HEK293T (cell line): ENCODE measurements at places on chromosomes 13 and 19.

DNA sequence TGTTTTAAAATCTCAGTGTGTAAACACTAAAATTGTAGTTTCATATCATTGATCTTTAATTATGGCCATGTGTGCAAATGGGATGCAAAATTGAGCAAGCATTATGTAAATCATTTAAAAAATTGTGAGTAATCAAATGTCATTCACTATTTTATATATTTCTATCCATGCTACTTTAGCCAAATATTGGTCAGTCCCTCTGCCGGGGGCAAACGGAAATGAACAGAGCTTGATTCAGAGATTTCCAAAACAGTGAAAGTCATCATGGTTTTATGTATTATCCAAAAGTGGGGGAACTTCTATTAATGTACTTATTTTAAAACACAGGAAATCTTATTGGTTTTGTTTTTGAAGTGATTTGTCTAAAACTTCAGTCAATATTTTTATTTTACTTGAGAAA is 219.1 kb downstream of the IRS2 start:
- DNase-seq, result no peak

GRCh38 chr13:99043831-99044231 is 66.0 kb upstream of the DOCK9 start:
- no peak for DNase-seq

DNA sequence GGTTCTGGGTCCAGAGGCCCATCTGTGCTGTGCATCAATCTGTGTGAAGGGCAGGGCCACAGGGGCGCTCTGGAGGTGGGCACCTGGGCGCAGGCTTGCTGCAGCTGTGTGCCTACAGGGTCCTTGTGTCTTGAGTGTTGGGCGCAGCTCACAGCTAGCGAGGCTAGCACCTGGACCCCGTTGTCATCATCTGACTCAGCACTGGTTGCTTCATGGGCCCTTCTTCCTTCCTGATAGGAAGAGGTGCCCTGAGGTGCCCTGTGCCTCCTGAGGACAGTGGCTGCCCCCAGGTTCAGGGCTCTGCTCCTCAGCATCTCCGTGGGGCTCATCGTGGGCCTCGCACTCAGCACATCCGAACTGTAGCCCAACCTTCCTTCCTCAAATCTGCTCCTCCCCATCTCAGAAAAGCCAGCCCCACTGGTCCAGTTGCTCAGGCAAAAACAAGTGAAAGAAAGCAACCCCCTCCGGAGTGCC is 54.8 kb downstream of the GATAD2A start:
- no peak for DNase-seq

- peak; percentile 45 for DNase-seq
These were observed 515.8 kb downstream of the KLF12 start for GRCh38 chr13:73618275-73618865.

GRCh38 chr13:50236898-50237318 is 221.7 kb downstream of the KCNRG start:
- no peak for DNase-seq

- no peak for DNase-seq
These were observed 9.5 kb downstream of the FAM187B start for GRCh38 chr19:35219008-35219407.

DNA sequence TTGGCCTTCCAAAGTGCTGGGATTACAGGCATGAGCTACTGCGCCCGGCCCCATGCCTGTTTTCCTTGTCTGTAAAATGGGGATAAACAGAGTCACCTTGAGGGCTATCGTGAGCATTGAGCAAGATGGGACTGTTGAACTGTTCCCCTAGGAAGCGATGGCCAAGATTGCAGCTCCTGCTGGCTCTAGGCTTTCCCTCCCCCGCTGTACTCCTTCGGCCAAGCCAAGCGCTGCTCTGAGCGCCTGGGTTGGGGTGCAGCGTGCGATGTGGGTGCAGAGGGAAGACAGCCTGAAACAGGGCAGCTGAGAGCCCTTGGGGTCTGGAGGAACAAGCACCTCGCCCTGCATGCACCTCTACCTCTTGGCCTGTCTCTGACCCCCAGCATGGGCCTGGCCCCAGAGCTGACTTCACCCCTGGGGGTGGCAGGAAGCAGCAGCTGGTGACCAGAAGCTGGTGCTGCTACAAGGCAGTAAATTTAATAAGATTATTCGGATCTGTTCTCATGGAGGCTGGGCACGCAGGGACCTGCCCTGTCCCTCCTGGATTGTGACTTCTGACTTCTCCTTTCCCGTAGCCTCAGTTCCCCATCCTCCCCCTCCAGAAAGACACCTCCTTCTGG is 5.3 kb downstream of the GNG8 start:
- DNase-seq, result no peak

GRCh38 chr13:99992949-99993351 is 11.4 kb downstream of the ZIC2 start:
- no peak for DNase-seq

DNA sequence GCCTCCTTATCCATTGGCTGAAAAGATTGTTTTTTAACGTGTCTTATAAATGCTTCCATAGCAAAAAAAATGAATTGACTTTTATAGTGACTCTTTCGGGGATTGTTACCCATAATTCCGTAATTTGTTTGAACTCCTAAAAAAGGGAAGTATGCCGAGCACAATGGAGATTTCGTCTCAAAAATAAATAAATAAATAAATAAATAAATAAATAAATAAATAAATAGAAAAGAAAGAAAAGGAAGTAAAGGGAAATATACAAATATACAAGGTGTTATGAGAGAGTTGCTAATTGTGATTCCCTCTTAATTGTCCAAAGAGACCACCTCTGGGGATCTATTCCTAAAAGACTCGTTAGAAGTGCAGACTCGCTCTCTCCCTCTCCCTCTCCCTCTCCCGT is 16.9 kb downstream of the OR2Z1 start:
- DNase-seq, result no peak

- DNase-seq, result no peak
These were observed 1.3 kb upstream of the RDH8 start for GRCh38 chr19:10011974-10012373.

- no peak for DNase-seq
These were observed 15.2 kb downstream of the GAS6 start for GRCh38 chr13:113848431-113849260.

GRCh38 chr19:36144624-36145023 is 4.8 kb downstream of the CAPNS1 start:
- no peak for DNase-seq

- no peak for DNase-seq
These were observed 91.7 kb downstream of the ATP8A2 start for GRCh38 chr13:25463496-25463895.

- no peak for DNase-seq
These were observed 1.8 kb downstream of the PTGER1 start for GRCh38 chr19:14473073-14473977.

DNA sequence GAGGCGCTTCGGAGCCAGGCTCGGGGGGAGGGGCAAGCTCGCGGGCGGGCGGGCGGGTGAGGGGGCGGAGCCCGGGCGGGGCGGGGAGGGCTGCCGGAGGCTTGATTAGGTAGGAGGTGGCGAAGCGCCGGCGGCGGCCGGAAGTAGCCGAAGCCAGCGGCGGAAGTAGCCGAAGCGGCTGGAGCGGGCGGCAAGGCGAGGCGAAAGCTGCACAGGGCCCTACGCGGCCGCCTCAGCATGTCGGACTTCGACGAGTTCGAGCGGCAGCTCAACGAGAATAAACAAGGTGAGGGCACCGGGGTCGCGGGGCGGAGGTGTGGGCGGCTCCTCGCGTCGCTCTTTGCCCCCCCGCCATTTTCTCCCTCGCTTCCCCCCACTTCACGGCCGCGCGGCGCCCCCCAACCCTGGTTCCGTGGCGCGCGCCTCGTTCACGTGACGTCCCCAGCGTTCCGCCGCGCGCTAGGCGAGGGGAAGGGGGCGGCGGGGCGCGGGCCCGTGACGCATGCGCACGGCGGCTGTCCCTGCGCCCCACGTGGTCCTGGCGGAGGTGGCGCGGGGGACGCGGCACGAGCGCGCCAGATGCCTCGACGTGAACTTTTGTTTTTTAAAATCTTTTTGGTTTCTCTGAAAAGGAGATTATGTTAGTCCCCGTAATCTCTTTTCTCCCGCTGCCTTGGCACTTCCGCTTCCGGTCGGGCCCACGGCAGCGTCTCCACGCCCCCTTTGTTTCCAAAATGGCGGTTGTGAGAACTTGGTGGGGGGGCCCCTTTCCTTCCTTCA is at the start of gene U2AF2:
Gene U2AF2, plus strand, starts transcription at position 168 of the 780 bp plus-strand sequence. Its CDS starts 70 bp downstream, at position 238.
- DNase-seq, result peak; percentile 92

GRCh38 chr13:32852526-32852925 is 163.7 kb upstream of the KL start:
- DNase-seq, result no peak

DNA sequence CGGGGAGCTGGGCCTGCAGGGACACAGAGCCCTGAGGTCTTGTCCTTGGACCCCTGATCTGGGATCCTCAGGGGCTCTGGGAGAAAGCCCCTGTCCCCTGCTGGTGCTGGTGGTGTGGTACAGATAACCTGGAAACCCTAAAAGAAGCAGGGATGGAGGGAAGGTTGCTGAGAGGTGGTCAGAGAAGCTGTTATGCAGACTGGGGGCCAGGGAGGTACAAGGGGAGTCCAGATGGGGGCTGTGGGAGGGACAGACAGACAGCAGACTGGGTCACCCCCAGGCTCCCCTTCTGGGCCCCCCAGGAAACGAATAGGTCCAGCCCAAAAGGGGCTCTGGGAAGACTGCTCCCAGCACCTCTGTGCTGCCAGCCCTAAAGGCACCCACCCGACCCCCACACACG is 34.7 kb upstream of the PEPD start:
- no peak for DNase-seq

DNA sequence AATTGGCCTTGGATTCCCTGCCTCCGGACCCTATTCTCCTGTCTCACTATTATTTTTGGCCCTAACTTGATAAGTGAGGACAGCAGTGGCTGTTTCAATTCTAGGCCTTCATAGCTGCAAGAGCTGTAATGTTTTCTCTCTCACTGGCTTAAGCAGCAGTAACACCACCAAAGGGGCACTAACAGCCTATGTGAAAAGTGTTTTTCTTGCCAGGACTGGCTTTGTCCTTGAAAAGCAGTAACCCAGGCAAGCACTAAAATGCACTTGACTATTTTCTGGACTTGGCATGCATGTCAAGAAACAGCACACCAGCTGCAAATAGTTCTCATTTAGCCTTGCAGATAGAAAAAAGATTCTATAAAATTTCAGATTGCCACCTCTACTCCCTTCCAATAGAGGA is 9.3 kb upstream of the FBXL3 start:
- DNase-seq, result no peak

GRCh38 chr19:4524808-4525562 is 6.7 kb upstream of the PLIN4 start:
- DNase-seq, result peak; percentile 65

- DNase-seq, result no peak
These were observed 1022.0 kb downstream of the EFNB2 start for GRCh38 chr13:105513448-105513847.

- DNase-seq, result no peak
These were observed 1208.0 kb downstream of the DIAPH3 start for GRCh38 chr13:58955546-58956385.

DNA sequence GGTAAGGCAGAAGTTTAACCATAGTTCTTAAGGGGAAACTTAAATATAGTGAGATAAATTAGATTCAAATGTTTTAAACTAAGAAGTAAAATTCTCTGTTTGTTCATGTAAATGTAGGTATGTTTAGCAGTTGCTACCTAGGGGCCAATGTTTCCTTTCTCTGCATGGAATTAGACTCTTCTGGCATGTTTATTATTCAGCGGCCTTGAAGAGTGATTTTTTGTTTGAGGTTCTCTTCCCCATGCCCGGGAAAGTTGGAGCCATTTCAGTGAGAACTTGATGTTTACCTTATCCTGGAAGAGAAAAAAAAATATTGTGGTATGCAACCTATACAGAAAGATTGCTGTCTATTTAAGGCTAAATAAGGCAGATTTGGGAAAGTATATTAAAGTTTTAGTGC is 492.9 kb downstream of the KLF5 start:
- no peak for DNase-seq

DNA sequence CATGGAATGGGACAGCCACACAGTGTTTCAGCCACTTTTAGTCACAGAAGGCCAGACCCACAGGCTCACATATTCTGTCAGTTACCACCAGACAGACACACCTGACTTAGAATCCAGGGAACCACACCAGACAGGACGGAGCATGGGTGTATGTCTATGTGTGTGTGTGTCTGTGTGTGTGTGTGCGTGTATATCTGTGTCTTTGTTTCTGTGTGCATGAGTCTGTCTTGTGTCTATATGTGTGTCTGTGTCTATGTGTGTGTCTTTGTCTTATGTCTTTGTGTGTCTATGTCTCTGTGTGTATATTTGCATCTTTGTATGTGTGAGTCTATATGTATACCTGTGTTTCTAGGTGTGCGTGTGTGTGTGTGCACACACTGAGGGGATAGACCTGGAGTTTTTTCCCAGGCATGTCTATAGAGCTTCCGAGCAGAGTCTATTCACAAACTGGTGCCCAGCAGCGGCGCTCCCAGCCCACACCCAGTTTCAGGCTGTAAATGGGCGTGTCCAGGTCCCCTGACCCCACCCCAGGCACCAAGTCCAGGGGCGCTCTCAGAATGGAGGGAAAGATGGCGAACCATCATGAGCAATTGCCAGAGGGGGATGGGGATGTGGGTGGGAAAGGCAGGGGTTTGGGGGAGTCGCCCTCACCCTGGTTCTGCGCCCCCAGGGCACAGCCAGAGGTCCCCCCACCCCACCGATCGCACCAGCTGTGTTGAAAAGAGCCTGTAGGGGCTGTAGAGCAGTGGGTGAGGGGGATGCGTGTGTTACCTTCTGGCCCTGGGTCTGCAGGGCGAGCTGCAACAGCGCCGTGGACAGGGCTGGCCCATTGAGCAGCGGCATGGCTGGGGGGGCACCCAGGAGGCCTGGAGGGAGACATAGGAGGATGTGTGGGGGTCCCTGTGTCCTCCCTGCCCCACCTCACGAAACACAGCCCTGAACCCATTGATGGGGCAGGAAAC is 6.3 kb upstream of the FDX2 start:
- no peak for DNase-seq

DNA sequence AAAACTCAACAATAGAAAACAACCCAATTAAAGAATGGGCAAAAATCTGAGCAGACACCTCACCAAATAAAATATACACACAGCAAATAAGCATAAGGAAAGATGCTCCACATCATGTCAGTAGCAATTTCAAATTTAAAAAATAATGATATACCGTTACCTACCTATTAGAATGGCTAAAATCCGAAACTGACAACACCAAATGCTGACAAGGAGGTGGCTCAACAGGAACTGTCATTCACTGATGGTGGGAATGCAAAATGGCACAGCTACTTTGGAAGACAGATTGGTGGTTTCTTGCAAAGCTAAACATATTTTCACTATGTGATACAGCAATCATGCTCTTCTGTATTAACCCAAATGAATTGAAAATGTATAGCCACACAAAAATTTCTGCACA is 9.1 kb downstream of the CYP2A13 start:
- no peak for DNase-seq

DNA sequence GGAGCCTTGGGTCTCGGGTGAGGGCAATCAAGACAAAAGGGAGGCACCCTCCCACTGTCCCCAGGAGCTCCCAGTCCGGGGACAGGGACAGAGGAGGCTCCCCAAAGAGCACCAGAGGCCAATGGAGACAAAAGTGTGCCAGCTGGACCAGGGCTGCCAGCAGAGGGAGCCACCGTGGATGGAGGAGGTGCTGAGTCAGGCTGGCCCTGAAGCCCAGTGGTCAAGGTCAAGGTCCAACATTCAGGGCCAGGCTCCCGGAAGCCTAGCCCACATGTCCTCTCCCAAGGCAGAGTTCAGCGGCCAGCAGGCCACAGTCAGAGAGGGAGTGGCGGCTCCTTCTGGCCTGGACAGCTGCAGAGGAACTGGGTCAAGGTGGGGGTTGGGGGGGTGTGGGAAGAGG is 8.4 kb downstream of the COL5A3 start:
- DNase-seq, result peak; percentile 32

GRCh38 chr13:95955255-95955654 is 97.9 kb downstream of the UGGT2 start:
- no peak for DNase-seq
